A172 (cell line): ENCODE measurements at places on chromosomes 7 and 10.

DNA sequence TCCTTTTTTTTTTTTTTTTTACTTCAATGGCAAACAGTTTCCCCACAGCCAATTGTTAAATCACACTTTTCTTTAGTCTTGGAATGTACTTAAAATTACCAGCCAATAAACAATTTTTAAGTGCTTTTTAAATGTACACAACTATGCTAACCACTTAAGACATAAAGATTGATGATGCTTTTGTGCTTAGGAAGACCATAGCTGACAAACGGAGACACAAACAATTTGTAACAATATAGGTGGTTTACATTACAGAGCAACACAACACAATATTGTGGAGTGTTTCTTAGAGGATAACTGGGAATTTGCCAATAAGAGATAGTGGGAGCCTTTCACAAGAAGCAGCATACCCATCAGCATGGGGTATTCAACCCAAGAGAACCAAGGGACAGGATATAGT is 798.5 kb upstream of the IGFBP3 start:
- no peak for DNase-seq

GRCh38 chr7:26460351-26461085 is 168.9 kb downstream of the SNX10 start:
- DNase-seq, result no peak

GRCh38 chr10:11757454-11757820 is 15.3 kb downstream of the ECHDC3 start:
- peak; percentile 35 for DNase-seq

DNA sequence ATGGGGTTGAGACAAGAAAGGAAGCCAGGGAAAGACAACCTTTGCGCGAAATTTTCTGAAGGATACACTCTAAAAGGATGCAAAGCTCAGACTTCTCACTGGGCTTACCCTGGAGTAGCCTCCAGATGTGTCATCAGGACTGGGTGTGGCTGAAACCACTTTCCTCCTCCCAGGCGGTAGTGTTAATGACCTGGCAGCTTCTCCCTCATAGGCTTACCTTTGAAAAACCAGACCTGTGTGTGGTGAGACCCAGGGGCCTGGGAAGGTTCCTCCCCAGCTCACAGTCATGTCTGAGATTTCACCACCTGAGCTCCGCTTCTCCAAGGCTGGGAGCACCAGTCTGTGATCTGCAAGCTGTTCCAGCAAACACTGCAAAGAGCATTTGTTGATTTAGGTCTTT is 93.7 kb downstream of the EPC1 start:
- peak; percentile 82 for DNase-seq

- no peak for DNase-seq
Measured at GRCh38 chr10:129523031-129523722, 56.1 kb downstream of the MGMT start.

GRCh38 chr10:110840923-110841428 is 30.8 kb upstream of the PDCD4 start:
- no peak for DNase-seq

DNA sequence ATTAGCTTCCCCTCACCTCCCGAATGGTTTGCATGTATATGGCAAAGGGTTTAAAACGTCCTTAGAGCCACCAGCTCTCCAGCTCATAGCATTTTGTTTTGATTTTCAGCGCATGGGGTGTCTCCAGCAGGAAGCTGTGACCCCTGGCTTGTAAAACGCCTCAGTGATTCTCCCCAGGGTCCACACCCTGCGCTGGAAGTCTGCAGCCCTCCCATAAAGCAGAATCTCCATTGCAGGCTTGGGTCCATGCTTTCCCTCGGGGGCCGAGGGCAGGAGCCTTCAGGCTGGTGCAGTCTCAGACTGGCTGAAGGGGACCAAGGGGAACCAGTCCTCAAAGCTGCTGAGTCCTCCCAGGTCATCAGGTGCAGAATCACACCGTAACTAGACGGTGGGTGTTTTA is 109.7 kb downstream of the VIPR2 start:
- DNase-seq, result no peak

DNA sequence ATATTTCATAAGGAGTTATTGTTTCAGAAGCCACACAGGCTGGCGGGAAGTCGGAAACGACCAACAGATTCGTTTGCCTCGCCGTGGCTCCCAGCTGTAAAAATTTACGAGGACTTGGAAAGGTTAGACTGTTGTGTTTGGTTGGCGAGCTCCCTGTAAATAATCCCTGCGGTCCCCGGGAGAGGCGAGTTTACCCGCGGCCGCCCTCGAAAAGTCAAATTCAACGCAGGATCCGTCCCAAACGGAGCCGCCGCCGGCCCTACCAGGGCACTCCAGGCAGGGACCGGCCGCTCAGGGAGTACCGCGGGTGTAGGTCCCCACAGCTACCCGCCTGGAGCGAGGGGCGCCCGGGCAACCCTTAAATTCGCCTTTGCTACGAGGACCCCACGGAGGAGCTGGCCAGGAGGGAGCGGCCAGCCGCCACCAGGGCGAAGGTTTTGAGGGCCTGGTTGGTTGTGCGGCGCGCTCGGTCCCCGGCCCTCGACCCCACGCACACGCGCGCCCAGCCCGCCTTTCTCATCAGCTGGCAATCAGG is 726 bp upstream of the HOXA9 start:
- DNase-seq, result no peak

GRCh38 chr10:51935341-51935740 is 235.9 kb upstream of the CSTF2T start:
- DNase-seq, result no peak

DNA sequence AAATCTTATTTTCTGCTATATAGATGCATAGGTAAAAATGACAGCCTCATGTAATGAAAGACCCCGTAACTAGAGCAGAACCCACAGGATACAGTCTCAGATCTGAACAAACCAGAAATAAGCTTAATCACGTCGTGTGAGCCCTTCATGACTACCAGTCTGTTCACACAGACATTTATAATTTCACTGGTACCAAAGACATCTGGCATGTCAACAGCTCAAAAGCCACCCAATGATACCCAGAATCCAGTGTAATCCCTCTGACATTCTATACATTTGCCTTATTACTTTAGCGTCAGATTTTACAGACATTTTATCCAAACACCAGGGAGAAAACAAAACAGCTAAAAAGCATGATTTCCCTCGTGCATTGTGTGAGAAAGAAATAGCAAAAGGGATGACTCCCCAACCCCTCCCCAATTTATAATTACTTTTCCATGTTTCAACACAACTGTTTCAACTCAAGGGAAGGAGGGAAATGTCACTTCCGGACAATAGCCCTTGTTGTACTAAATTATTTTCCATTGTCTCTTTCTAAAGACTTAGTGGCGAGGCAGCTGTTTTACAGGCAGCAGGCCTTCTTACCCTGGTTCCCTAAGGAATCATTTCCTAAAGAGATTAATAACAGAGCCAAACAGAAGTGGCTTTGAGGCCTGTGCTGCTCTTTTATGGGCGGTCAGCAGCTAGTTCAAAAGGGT is 33.2 kb downstream of the DOCK4 start:
- no peak for DNase-seq

- peak; percentile 22 for DNase-seq
Measured at GRCh38 chr7:26681819-26682418, 182.5 kb downstream of the SKAP2 start.

GRCh38 chr10:111429288-111430028 is 352.6 kb downstream of the ADRA2A start:
- DNase-seq, result no peak

GRCh38 chr10:27512548-27512947 is 8.4 kb downstream of the RAB18 start:
- DNase-seq, result no peak

- DNase-seq, result peak; percentile 69
Measured at GRCh38 chr7:3200504-3200903, 100.5 kb upstream of the SDK1 start.

DNA sequence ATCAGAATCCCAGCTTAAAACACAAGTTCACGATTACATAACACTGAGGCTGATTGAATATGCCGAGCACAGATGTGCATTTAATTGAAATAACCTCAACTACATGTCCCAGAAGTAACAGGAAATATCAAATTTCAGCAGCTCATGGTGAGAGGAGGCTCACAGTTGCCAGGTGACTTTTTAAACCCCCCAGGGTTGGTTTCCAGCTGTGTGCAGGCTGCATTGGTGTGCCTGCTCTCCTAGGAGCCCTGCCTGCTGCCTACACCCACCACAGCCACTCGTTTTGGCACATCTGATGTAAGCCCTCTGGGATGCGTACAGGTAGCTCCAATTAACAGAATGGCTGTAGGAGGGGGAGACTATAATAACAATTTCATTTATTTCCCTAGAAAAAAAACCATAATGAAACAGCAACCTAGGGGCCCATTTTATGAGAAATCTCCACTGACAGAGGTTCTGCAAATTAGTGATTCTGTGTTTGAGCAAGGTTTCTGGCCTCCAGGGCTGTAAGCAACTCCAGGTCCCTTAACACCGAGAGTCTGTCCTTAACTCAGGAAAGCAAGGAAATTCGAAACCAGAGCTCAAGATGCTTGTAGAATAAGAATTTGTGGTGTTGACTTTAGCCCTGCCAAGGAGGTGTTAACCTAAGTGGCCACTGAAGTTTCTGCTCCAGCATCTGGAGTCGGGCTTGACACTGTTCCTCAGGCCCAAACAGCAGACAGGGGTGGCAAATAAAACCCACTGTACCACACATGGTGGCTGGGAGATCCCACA is 161.9 kb downstream of the BMPER start:
- peak; percentile 41 for DNase-seq

GRCh38 chr7:114084472-114085312 is 165.9 kb upstream of the PPP1R3A start:
- no peak for DNase-seq

GRCh38 chr7:130950741-130951140 is 216.7 kb upstream of the KLF14 start:
- no peak for DNase-seq

DNA sequence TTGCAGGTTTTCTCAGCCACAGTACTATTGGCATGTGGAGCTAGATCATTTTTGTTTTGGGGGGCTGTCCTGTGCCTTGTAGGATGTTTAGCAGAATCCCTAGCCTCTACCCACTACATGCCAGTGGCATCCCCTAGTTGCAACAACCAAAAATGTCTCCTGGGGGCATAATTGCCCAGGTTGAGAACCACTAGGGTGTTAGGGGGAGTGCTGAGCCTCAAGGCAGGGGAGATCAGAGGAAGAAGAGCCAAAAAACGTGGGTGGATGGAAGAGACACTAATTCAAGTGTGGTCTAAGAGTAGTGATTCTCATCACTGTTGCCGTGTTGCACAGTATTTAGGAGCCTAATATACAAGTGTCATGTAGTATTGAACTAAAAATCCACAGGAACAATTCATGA is 31.7 kb upstream of the CCNY start:
- DNase-seq, result no peak

- DNase-seq, result no peak
Measured at GRCh38 chr7:16211402-16211925, 209.9 kb downstream of the CRPPA start.
